ENCODE measurements at places on chromosomes 6 and 20.

DNA sequence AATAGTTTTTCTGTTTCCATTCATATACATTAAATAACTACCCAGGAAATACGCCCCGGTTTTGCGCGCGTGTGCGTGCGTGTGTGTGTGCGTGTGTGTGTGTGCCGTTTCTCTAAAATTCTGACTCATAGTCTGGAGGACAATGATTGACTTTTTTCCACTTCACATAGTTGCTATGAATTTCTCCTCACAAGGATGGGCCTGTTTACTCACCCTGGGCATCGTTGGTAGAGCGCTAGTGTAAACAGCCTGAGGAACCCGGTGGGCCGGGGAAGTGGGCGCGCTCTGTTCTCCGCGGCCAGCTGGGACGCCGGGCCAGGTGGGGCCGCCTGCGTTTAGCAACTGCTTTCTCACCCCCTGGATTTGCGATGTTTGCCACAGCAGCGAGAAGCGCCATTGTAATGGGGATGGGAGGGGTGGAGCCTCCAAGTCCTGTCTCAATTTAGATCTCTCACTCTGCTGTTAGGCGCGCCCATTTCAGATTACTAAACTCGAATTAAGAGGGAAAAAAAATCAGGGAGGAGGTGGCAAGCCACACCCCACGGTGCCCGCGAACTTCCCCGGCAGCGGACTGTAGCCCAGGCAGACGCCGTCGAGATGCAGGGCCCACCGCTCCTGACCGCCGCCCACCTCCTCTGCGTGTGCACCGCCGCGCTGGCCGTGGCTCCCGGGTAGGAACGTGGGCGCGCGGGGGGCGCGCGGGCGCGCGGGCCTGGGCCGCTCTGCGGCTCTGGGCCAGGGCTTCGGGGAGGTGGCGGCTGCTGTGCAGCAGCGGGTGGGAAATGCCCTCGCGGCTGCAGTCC lies at the start of gene CD109:
CD109 (plus strand) TSS at position 585 of the 803 bp plus-strand sequence; CDS start at position 598, 13 bp downstream.
- DNase-seq: peak; percentile 1

DNA sequence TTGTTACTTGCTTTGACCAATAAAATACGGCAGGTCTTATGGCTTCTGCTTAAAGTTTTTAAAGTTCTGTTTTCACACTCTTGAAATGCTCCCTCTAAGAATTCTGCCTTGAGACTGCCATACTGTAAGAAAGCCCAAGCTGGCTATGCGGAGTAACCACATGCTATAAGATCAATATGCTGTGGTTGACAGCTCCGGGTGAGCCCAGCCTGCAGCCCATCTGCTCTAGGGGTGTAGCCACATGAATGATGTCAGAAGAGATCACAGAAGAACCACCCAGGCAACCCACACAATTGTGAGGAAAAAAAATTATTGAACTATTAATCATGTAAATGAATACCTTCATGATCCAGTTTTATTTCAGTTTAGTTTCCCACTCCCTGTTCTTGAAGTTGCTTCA lies 26.1 kb upstream of the SH3BGRL2 start:
- no peak for DNase-seq

DNA sequence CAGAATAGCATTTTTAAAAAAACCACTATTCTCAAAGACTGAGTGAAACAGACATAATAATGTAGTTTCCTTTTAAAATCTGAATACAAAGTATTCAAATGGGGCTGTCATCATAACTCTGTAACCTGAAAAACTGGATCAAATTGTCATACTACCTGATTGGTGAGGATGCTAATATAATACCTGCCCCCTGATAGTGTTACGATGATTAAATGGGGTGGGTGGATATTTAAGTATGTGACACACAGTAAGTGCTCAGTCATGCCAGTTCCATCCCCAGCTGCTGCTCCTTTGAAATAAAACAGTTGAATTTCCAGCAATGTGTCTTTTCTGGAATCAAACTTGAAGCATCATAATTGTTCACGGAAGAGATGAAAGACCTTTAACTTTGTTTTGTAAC lies 8.9 kb downstream of the HTR1B start:
- no peak for DNase-seq

- DNase-seq: no peak
Measured at GRCh38 chr6:6331946-6332601, 11.6 kb upstream of the F13A1 start.

DNA sequence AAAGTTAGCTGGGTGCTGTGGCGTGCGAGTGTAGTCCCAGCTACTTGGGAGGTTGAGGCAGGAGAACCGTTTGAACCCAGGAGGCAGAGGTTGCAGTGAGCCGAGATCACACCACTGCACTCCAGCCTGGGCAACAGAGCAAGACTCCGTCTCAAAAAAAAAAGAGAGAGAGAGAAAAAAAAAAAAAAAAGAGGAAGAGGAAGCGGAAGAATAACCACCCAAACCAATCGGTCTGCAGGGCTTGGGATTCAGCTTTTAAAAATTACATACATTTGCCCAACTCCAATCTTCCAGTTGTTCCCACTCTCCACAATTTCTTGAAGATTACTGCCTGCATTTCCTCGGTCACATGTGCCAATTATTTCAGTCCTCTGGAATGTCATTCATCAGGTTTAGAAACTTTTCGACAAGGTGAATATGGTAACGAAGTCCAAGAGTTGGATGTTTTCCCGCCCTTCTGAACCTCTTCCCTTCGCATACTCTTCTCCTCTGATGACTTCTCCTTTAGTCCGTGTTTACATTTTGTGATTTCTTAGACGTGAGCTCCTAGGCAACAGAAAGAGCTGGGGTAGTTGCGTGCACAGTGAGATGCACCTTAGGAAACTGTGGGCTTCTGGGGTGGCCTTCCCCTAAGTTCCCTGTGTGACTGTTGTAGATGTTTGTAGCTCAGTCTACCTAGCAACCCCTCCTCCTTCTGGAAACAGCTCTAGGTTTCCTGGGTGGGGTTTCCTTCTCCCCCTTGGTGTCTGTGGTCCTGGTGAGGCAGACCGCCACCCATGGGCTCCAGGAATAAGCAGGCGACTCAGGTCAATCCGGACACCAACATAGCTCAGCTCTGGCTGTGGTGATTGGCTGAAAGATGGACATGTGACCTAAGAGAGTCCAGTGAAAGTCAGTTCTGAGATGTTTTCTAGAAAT lies 63.0 kb upstream of the NCOA3 start:
- DNase-seq: no peak

GRCh38 chr6:107266563-107266962 lies 151.2 kb upstream of the BEND3 start:
- DNase-seq: no peak

DNA sequence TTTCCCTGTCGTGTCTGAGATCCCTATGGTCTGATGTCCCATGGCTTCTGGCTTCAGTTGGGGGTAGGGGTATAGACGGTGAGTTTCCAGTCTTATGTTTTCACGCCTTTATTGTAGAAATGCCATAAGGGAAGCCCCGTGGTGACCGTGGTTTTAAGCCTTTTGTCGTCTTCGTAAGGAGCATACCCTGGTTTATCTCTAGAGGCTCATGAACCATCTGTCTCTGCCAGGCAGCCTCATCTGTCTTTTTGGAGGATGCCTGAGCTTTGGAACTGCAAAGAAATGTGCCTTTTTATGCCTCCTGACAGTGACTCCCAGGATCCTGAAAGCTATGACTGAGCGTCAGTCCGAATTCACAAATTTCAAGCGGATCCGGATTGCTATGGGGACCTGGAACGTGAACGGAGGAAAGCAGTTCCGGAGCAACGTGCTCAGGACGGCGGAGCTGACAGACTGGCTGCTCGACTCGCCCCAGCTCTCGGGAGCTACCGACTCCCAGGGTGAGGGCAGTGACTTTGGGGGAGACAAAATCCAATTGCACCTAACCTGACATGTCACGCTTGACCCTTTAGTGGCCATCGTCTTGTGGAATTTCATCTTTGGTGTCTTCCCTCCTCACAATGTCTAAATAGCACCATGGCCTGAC lies 84.6 kb downstream of the SYNJ2 start:
- no peak for DNase-seq

DNA sequence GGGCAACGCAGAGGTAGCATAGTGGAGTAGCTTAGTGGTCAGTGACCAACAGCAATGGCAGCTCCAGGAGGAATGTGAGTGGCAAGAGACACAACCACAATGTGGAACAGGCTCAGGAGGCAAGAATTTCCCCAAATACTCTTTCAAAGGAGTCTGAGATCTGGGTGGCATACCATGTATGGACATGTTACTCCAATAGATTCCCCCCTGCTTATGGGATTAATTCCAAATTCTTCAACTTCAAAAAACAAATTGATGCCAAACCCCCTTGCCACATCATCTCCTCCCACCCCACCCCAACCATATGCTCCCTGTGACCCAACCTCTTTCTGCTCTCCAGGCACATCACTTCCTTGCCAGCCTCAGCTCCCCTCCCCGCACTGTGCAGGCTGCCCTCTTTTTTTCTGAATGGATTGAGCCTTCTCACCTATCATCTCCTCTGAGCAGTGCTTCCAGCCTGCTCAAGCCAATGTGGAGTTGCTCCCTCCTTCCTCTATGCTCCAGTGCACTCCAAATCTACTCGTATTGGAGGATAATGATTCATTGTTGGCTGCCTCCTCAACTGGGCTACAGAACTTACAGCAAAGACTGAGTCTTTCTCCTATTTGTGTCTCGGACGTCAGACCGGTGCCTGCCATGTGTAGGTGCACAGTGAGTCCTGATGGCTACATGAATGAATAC lies 93.0 kb upstream of the CEP85L start:
- DNase-seq: no peak

DNA sequence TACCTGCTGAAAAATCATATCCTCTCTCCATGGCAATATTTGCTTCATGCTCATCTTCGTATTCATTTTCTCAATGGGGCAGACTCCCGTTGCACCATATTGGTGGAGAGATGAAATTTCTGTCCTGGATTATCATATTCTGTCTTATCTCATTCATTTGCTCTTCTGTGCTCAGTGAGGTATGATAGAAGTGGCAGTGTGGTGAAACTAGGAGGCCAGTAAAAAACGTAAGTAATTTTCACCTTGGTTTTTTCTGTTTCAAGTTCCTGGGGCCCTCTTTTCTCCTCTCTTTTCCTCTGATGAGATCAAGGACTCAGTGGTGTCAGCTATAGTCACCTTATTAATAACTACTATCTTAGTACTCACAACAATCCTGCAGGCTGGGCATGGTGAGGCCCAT lies 182.5 kb upstream of the HDAC2 start:
- DNase-seq: no peak

- DNase-seq: no peak
Measured at GRCh38 chr20:45283551-45284057, 23.0 kb upstream of the RBPJL start.

- no peak for DNase-seq
Measured at GRCh38 chr6:23365732-23366131, 760.3 kb upstream of the NRSN1 start.

DNA sequence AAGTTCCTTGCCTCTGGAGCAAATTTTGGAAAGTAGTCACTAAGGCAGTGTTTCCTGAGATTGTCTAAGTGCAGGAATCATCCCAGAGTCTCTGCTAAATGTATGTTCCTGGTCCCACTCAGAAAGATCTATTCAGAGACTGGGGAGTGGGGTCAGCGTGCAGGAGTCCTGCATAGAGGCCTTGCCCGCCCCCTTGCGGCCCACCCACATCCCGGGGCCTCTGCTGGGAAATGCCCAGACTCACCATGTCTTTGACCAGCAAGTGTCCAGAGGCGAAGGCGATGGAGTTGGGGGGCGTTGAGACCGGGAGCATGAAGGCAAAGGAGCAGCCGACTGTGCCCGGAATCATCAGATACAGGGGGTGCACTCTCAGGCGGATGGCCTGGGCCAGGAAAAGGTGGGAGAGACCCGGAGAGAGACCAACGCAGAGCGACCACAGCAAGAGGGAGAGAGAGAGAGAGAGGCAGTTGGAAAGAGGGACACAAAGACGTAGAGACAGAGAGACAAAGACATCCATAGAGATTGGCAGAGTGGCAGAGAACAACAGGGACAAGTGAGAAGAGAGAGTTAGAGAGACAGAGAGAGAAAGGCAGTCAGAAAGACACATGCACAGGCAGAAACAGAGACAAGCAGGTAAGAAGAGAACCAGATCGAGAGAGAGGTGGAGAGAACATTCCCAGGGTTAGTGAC lies 12.9 kb upstream of the OCSTAMP start:
- no peak for DNase-seq
